IPS DF 6.9 (cell line): ENCODE measurements at places on chromosomes 2 and 18.

DNA sequence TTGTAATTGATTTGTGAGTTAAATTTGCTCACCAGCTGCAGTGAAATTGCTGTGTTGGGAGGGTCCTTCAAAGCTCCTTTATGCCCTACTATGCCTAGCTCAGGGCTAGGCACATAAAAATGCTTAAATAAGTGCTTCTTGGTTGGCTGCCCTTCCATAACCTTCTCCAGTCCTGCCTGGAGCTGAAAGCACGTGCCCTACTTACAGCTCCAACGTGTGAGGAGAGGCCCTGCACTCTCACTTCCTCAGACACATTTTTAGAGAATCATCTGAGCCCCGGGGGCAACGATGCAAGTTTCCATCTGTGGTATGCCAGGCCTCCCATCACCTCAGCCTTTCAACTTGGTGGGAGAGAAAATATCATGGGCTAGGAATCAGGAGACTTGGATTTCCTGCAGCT, 202.7 kb downstream of the BCL11A start:
- no peak for DNase-seq

DNA sequence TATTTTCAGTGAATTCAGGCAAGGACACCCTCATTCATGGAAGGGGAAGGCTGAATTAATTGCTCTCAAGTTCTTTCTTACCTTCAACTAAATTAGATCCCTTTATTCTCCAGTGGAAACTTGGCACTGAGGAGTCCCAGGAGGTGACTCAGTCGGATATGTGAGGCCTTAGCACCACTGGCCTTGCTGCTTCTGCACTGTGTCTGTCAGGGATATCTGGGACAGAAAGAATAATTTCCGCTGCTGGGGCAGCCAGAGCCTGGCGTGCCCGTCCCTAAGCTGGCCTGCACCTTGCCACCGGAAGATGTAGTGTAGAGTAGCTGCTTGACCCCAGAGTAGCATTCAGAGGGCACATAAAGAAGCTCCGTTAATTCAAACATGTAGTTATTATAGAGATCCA, 53.4 kb downstream of the LIMS1 start:
- no peak for DNase-seq

DNA sequence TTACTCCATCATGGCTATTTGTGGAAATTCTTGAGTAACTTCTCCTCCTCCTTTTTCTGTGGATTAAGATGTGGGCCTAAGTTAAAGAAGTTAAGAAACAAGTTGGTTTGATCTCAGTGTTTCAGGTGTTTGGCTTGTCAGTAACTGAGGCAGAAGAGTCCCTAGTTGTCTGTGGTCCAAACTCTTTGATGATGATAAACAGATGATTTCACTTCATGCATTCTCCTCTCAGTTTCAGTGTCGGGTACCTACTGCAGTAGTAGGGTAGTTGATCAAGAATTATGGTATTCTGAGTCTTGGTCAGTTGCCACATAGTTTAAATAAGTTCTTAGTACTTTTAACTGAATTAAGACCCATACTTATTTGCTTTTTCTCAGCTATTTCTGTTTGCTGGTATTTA, 85.6 kb downstream of the NCOA1 start:
- DNase-seq, result no peak

DNA sequence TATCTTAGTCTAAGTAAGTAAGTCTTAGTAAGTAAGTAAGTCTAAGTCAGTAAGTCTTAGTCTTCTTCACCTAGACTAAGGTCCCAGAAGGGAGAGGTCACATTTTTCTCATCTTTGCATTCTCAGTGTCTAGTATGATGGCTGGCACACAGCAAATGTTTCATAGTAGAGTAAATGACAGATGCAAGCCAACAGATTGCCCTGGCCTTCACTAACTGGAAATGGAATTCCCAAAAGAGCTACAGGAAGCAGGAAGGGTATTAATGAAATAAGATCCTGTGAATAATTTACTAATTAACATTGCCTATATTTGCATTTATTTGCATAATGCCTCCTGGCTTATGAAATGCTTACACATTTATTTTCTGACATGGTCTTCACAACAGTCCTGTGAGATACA, 221.6 kb downstream of the RAD51AP2 start:
- DNase-seq, result no peak

DNA sequence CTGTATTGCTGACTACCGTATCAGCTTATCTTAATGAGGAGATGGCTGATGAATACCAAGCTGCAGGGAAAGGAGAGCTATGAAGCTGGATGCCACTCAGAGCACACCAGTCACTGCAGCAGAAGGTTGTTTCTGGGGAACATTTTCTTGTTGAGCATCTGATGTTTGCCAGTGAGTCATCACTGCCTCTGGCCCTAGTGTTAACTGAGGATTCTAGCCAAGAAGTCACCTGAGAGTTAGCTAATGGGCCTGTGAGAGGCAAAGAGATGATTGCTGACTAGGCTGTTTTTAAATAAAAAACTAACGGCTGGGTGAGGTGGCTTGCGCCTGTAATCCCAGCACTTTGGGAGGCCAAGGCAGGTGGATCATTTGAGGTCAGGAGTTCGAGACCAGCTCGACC, 37.9 kb downstream of the CCDC150 start:
- DNase-seq, result no peak
